ENCODE measurements at places on chromosomes 5 and 9.

GRCh38 chr5:72412283-72413055, 92.3 kb downstream of the PTCD2 start:
- DNase-seq = no peak

DNA sequence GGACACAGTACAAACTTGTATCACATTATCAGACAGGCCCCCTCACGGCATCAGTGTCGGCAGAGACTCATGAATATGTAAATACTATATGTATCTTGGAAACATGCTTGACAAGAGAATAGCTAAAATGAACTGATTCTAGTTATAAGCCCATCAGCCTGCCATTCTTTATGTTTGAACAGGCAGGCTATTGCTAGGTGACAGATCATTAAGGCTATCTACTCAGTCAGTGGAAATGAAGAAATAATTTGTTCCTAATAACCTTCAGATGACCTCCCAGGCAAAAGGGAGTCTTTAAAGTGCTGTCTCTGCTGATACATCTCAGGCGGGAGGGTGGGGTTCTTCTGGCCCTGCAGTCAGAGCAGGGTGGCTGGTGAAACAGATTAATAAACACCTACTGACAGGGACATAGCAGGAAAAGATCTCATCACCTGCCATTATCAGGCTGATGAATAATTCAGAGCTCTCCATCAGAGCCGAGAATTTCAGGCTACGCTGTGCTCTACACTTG, 394.2 kb downstream of the RASEF start:
- DNase-seq = no peak

- DNase-seq = no peak
Observed at GRCh38 chr5:180098526-180098925, 27.0 kb upstream of the RNF130 start.

DNA sequence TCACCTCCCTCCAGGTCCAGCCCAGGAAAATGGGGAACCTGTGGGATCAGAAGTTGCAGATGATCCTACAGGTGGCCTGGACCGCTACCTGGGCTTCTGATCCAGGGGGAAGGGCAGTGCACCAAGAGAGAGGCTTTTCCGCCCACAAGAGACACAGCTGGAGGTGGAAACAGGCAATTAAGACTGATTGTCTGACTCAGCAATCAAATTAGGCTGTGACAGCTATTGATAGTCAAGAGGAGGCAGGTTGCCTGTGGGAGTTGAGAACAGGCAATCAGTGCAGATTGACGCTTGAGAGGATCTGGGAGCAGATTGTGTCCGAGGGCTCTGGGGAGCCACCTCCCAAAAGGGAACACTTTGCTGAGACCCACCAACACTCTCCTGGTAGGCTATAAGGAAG, 71.1 kb upstream of the SLC44A1 start:
- DNase-seq = no peak

DNA sequence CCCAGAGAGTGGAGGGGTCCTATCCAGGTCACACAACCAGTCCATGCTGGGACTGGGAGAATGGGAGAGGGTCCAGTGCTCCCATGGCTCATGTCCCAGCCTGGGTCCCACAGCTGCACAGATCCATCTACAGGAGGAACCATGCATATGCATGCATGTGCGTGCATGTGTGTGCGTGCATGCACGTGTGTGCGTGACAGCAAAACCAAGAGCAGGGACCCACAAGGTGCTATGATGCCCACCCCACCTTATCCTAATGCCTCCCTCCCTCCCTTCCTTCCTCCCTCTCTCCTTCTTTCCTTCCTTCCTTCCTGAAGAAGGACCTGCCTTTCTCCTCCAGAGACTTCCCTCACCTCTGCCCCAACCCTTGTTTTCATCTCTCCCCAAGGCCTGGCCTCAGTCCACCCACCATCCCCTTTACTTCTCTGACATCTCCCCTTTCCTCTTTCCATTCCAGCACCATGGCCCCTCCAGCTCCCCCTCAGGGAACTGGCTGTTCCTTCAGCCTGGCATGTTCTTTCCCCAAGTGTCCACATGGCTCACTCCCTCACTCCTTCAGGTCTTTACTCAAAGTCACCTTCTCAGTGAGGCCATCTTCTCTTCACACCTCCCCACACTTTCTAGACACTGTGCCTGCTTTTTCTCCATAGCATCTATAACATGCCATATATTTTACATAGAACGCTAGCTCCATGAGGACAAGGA, 21.8 kb downstream of the AQP7 start:
- DNase-seq = no peak

DNA sequence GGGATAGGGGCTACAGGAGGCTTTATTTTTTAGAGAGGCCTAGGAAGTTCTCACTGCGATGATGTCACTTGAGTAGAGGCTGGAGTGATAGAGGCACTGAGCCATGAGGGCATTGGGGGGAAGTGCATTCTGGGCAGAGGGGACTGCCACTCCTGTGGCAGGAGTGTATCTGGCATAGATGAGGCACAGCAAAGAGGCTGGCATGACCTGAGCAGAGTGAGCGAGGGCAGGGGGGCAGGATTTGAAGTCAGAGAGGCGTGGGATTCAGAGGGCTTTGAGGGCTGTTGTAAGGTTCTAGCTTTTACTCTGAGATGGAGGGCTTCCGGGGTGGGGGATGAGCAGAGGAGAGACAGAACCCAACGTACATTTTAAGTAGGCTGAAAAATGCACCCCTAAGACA, 91.9 kb upstream of the SH3PXD2B start:
- DNase-seq = no peak

DNA sequence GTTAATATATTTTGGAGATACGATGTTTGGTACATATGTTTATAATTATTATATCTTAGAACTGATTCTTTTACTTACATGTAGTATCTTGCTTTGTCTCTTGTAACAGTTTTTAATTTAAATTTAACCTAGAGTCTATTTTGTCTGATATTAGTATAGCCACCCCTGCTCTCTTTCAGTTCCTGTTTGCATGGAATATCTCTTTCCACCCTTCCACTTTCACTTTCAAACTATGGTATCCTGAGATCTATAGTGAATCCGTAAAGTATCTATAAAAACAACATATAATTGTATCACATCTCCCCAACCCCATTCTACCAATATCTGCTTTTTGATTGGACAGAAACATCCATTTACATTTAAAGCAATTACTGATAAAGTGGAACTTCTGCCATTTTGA, 7.2 kb downstream of the IRGM start:
- no peak for DNase-seq

GRCh38 chr9:26742828-26743476, 149.7 kb downstream of the CAAP1 start:
- no peak for DNase-seq

DNA sequence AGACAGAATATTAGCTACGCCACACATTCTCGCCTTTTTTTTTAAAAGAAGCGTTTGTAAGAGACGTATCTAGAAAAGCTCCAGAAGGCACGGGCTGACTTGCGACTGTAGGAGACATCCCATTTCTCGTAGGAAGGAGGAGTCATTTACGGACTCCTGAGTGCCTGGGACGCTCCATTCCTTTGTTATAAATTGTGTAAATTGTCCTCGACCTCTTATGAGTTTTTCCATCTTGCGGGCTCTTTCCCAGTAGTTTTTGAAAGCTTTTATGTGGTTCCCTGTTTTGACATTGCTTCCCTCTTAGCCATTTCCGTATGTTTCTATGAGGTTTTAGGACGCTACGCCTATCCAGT, 1.0 kb downstream of the RABL6 start:
- no peak for DNase-seq

DNA sequence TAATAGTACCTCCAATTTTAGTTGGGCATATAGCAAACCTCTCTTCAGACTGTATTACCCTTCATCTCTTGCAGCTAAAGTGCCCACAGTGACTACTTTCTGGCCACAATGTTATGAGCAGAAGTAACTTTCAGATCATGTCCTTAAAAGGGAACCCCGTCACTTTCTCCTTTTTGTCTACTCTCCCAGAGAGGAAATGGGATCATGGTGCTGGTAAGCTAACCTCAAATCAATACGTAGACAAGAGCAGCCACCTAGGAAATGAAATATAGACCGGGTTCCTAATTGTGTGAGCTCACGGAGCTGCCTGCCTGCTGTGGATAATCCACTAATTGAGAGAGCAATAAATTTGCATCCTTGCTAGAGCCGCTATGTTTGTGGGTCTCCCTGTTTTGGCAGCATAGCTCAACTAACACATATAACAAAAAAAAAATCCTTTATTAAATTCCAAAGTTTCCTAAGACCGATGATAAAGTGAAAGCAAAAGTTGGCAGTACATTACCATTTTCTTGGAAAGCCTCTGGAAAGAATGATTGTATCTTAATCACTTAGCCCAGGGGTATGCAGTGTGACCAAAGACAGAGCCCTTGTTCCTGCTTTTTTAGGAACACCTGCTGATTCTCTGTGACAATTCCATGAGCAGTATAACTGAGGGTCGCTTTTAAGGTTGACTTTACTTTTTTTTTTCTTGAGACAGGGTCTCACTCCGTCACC, 5.6 kb upstream of the IL7R start:
- DNase-seq = no peak

- DNase-seq = no peak
Observed at GRCh38 chr5:153533546-153533945, 43.1 kb downstream of the GRIA1 start.

GRCh38 chr9:98529841-98530240, 178.9 kb downstream of the GABBR2 start:
- no peak for DNase-seq

- DNase-seq = no peak
Observed at GRCh38 chr9:112327718-112328450, 5.5 kb downstream of the PTBP3 start.

DNA sequence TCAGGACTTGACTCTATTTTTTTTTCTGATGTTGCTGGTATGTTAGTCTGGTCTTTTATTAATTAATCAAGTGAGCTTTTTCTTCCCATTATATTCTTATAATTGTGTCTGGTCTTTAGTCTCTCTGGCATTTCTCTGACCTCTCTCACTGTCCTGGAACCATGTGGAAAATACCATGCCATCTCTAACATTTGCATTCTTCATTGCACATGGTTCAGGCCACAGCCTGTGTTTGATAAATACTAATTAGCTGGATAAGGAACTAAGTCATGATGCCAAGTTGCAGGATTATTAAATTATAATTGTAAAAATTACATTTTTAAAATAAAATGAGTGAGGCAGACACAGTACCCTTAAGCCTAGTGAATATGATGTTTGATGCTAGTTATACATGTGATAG, 155.6 kb downstream of the EDIL3 start:
- DNase-seq = no peak

- no peak for DNase-seq
Observed at GRCh38 chr9:68996462-68996861, 17.5 kb downstream of the PRKACG start.

GRCh38 chr5:14396737-14397136, 184.9 kb upstream of the OTULINL start:
- DNase-seq = no peak

DNA sequence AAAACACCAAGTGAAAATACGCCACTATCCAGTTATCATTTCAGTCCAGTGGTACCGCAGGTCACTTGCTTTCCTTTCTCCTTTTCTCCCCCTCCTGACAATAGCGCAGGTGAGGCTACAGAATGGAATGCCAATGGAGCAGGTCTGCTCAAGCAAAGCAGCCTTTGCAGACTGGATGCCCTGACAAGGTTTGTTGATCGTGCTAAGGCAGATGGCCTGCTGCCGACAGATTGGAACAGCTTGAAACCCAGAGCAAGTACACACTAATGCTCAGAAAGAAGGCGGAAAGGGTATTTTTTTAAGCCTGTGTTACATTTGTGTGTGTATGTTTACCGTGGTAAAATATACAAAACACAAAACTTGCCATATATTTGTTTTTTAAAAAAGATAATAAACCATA, 19.4 kb downstream of the SPACA9 start:
- no peak for DNase-seq

DNA sequence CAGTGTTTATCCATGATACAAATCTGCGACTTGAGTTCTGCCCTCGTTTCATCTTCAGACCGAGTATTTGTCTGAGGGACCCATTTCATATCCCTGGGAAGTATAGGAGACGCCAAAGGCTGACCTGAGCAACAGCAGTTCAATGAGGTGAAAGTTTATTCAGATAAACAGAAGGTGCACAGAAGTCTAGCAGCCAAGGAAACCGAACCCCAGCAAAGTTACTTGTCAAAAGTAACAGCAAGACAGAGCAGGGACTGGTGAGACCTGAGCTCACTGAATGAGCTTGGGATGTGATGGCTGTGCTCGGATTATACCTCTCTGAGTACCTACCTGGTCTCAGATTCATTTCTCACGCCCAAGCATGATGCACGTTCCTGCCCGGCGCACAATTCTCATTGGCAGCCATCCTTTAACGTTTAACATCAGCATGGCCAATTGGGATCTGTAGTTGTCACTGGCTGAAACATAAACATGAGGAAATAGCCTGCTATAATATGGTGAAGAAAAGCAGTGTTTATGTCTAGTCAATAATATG, 599 bp downstream of the LYRM7 start:
- no peak for DNase-seq

GRCh38 chr5:4018007-4018406, 422.4 kb downstream of the IRX1 start:
- DNase-seq = no peak

Data from lower leg skin (tissue), 4 donors.